ENCODE measurements at places on chromosomes 3 and 15. TPM values are rescaled to one million over a fixed set of nuclear protein-coding genes. Genes with fewer than 3 reads are reported as not detected.

GRCh38 chr3:53677413-53677812, 168.8 kb downstream of the CHDH start:
- DNase-seq = no peak

DNA sequence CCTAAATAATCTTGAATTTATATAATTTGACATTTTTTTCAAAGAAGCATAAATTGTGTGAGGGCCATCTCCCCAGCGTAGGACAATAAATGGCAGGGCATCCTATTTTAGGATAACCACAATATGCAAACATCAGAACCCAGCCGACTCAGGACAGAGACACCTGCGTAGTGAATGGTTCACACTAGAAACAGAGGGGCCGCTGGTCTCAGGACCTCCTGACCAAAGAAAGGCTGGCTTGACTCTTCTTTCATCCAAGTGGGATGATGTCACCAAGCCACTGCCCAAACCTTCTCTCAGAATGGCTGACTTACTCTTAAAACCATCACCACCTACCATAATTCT, 162.1 kb downstream of the FOXP1 start:
- DNase-seq = no peak

DNA sequence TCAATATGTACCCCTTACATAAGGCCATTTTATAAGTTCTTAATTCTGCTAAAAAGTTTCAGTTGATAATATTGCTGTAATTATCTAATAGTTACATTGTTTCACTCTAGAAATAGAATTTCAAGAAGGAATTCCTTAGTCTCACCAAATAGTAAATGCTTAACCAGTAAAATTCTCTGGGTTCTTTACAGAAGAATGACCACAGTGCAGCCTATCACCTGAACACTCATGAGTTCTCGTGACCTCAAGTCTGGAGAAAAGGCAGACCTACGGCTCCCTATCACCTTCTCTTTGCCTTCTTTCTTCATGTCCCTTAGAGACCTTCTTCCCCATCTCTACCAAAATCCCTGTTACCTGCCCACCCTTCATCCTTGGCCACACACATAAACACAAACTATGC, 30.9 kb downstream of the CCDC191 start:
- DNase-seq = no peak

- no peak for DNase-seq
Observed at GRCh38 chr3:186024210-186024609, 84.7 kb downstream of the ETV5 start.

- no peak for DNase-seq
Observed at GRCh38 chr3:181290941-181291340, 301.4 kb upstream of the DNAJC19 start.

DNA sequence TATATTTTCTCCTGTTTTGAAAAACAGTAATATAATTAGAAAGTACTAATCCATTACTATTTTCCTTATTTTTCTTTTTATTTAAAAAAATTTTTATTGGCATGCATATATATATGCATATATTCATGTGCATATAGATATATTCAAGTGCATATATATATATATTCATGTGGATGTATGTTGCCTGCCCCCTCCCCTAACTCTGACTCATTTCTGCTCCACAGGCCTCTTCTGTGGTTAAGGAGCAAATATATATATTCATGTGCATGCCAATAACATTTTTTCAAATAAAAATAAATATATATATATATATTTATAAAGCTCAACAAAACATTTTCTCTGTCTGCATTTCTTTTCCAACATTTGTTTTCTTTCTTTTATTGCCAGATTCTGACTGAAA, 13.6 kb upstream of the CORO2B start:
- no peak for DNase-seq

DNA sequence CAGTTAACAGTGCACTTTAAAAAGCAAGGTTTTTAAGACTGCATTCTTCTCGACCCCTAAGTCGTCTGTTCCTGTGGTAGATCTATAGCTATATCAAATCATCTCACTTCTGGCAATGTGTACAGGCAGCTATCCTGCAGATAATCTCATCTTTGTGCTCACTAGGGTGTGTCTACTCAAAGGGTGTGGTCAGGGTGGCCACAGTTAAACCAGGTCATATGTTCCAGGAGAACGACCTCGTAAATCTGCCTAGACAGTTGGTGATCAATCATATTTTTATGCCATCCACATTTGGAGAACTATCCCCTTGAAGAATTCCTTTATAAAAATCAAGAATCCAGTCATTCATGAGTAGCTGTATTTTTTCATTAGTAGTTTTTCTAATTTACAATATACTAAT, 3.0 kb downstream of the VEPH1 start:
- DNase-seq = no peak

DNA sequence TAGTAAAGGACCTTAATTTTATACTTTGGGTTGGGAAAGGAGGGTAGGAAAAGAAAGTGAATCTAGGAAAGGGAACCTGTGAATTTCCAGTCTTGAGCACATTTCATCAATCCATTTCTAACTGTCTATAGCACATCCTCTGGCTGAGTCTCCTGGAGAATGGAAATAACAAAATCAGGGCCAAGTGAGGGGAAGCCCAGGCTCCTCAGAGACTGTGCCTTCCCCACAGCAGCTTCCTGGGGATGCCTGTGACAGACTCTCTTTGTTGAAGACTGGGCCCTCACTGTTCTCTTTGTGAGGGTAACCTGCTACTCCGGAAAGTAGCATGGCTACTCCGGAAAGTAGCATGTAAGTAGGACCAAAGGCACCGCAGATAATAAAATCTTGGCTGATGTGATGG, 22.6 kb upstream of the CSPG5 start:
- DNase-seq = no peak

- DNase-seq = no peak
Observed at GRCh38 chr3:5806192-5806591, 618.7 kb downstream of the EDEM1 start.

GRCh38 chr3:48435223-48435595, 4.7 kb downstream of the CCDC51 start:
- no peak for DNase-seq

DNA sequence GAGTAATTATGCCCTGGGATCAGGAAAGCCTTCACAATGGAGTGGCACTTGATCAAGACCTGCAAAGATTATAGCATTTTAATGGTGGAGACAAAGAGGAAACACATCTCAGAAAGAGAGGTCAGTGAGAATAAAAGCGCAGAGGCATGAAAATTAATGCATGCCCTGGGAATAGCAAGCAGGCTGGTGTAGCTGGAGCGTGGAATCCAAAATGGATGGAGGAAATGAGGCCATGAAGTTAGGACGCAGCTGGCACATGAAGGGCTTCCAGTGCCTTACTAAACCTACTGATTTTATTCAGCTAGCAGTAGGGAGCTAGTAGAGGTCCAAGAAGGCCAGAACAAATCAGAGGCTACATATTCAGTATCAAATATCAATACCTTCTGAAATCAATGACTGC, 38.1 kb downstream of the TMEM212 start:
- no peak for DNase-seq

GRCh38 chr3:4419920-4420319, 47.1 kb downstream of the SUMF1 start:
- no peak for DNase-seq

- DNase-seq = no peak
Observed at GRCh38 chr3:72352176-72352575, 496.1 kb downstream of the SHQ1 start.

The GCSAM gene
- total RNA-seq = not detected

The GATA2 gene
- total RNA-seq = 13.3 TPM

The WDR93 gene
- 0.16 TPM for total RNA-seq

The ITIH1 gene
- not detected for total RNA-seq

The UACA gene
- 141 TPM for total RNA-seq
